ENCODE measurements at places on chromosomes 4 and X.

DNA sequence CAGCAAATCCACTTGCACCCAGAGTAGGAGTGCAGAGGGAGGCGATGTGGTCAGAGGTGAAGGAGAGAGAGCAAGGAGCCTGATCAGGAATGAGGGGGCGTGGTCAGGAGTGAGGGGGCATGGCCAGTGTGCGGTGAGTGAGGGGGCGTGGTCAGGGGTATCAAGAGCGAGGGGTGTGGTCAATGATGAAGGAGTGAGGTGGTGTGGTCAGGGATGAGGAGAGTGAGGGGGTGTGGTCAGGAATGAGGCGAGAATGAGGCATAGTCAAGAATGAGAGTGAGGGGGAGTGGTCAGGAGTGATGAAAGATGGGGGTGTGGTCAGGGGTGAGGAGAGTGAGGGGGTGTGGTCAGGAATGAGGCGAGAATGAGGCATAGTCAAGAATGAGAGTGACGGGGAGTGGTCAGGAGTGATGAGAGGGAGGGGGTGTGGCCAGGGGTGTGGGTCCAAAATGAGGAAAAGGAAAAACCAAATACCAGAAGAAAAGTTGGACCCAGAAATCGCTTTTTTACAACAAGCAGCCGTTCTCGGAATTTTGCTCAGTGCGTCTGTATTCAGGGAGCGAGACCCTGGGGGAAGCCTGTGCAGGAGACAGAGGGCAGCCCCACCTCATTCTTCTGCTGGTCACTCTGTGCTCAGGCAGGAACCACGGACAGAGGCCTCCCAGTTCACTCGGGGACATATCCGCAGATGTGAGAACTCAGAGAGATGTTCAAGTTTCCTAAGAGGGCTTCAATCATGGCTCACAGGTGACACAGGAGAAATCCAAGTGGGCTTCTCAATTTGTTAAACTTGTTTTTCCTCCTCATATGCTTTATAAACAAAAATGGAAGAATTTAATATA is 47.5 kb downstream of the MAGEA1 start:
- peak; percentile 31 for DNase-seq

DNA sequence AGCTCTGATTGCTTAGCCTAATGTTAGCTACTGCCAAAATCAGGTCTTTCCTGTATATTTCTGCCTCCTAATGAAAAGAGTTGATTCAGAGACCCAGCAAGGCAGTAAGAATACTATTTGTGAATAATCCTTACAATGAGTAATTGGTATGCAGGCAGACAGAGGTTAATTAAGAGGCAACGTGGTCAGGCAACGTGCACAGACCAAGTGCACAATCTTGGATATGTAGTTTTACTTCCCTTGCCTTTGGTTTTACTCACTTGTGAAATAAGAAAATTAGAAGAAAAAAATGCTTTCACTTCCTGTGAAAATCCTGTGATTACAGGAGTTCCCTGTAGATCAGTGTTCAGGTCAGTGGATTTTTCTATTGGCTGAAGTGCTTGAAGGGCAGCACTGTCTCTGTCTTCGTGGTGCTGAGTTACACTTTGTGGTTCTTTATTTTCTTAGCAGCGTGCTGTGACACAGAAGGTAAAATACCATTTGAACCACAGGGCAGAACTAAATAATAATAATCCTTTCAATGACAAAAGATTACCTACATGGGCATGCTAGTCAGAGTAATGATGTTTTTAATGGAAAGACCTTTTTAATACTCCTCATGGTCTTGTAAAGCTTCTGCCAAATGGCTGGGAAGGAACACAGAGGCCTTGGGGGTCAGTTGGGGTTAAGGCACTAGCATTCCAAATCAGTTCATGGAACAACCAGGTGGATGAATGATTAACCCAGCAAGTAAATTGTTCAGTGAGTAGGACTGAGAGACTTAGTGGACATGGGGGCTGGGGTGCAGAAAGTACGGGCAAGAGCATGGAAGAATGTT is 430.9 kb downstream of the MAPK10 start:
- no peak for DNase-seq

DNA sequence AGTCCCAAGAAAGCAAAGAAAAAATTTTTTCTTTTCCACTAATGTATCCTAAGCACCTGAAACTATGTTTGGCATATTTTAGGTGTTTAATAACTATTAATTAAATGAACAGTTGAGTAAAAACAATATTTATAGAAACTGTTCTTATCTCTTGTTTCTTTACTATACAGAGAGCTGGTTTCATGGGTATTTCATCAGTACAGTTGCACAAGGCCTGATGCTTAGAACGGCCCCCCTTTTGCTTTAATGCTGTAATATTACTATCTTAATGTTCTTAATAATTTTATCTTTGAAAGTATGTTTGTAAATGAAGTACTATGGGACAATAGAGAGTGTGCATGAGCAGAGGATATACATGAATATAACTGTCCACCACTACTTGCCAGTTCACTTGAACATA is 479.1 kb upstream of the SLIT2 start:
- no peak for DNase-seq

- DNase-seq = no peak
Measured at GRCh38 chr4:86670756-86671155, 76.6 kb downstream of the PTPN13 start.

DNA sequence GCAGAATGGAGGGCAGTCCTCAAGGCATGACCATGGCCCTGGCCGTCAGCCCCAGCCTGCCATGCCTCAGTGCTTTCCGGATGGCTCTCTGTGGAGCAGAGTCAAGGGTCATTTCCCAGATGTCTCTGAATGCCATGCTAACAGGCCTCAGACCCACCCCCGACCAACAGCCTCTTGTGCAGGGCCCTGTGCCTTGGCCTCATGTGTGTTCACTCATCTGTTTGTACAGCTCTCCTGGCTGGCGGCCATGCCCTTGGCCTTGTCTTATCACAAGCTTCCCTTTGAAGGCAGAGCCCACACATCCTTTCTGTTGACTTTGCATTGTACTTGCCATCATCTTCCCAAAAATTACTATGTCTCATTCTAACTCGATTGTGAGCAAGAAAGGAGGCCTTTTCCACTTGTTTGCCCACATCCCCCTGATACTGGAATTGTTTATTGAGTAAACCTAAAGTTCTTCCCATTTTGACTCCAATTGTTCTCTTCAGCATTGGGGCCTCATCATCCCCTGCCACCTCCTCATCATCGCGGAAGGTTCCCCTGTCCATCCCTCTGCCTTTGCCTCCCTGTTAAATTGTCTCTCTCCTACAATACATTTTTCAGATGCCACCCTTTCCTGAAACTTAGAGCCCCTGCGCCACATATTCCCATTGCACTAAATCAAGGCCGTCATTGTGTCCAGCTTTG is 6.3 kb downstream of the CA5B start:
- no peak for DNase-seq

DNA sequence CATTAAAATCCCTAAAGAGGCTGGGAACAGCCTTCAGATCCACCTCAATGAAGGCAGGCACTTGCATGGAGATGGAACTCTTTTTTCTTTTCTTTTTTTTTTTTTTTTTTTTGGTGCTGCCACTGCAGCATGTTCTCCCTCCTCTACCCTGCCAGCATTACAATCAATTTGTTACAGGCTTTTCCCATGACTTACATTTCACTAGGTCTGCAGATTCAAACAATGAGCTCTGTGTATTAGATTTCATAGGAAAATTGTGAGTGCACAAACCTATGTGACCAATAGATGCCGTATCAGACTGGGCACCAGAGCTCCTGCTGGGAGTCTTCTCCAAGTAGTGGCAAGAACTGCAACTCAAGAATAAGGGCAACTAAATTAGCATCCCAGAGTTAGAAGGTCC is 63.8 kb upstream of the GABRQ start:
- no peak for DNase-seq

- DNase-seq = peak; percentile 83
Measured at GRCh38 chr4:99300934-99301333, 10.1 kb upstream of the ADH1A start.

- no peak for DNase-seq
Measured at GRCh38 chrX:16718824-16719333, 533 bp upstream of the SYAP1 start.

DNA sequence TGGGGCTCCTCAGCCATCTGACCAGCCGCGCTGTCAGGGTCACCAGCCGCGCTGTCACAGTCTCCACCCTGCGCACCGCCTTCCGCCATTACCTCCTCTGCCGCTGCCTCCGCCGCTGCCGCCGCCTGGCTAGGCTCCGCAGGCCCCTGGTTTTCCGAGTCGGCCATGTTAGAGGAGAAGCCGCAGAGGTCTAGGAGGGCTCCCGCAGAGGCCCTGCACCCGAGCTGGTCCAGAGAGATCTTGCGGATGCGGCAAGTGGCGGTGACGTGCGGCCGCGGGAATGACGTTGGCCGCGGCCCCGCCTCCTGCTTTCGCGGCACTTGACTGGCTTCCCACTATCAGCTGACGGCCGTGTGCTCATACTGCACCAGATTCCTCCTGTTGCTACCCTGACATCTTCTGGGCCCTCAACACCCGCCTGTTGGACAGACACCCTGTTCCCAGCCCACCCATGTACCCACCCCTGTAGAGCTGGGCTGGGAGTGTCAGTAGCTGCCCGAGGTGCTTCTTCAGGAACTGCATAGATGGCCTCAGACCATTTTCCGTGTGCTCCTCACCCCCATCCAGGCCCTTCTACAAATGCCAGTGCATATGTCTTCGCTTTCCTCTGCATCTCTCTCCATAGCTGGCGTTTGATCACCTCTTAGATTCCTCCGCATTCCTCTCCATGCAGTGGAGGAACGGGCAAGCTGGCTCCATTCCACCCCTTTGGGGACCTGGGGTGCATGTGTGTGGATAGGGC is at the start of gene NAP1L5:
TSS of gene NAP1L5 (minus strand) at position 242 of the 742 bp plus-strand sequence. CDS start at position 167, 75 bp downstream.
- peak; percentile 81 for DNase-seq

GRCh38 chr4:2954358-2955185 is 8.6 kb downstream of the NOP14 start:
- no peak for DNase-seq

GRCh38 chr4:57668621-57669020 is 558.4 kb upstream of the IGFBP7 start:
- no peak for DNase-seq

GRCh38 chrX:72306851-72307645 is 1.3 kb upstream of the CITED1 start:
- peak; percentile 75 for DNase-seq

GRCh38 chr4:84530871-84531270 is 31.8 kb upstream of the NKX6-1 start:
- no peak for DNase-seq

DNA sequence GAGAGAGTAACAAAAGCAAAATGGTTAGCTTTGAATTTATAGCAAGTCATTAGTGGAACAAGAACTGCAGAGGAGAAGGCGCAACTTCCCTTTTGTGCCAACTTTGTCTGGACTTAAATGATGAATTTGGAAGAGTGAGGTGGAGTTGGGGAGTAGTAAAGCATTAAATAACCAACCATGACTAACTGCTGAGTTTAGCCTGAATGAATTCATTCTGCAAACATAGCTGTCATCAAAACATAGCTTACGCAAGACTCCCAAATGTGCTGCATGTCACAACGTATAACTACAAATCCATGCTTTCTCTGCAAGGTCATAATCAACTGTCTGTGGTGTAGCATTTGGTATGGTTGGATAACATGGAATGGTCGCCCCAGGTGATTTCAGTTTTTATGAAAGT is 75.9 kb upstream of the RPL34 start:
- DNase-seq = no peak

- no peak for DNase-seq
Measured at GRCh38 chrX:130746709-130747342, 156.2 kb downstream of the ENOX2 start.

DNA sequence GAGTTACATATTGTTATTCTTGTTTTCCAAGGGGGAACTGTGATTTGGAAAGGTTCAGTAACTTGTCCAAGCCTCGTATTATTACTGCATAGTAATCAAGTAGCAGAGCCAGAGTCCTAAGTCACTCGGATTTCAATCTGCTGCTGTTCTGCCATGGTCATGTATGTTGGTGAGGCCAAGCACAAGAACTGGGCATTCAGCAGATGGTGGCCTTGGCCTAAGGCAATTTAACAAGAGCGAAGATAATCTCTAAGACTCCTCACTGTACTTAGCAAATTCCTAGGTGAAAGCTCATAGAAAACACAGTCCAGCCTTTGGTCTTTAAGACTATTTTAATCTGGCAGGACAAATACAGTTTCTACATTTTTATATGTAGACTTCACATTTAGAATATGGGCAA is 64.8 kb downstream of the NDST3 start:
- no peak for DNase-seq

GRCh38 chr4:95409127-95409526 is 139.6 kb downstream of the UNC5C start:
- no peak for DNase-seq

GRCh38 chr4:140968371-140968770 is 164.9 kb downstream of the RNF150 start:
- DNase-seq = no peak

DNA sequence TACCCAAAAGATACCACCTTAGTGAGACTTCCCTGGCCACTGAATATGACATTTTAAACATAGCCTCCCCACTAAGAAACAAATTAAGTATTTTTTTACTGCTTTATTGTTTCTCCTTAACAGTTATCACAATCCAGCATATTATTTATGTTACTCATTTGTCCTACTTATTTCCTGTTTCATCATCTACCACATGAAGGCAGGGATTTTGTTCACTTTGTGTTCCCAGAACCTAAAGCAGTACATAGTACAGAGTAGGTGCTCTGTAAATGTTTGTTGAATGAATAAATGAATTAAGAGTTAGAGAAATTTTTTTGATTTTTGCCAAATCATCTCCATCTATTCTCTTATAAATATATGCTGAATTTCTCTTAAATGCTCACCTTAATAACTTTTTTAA is 318.4 kb upstream of the GIMD1 start:
- DNase-seq = no peak

DNA sequence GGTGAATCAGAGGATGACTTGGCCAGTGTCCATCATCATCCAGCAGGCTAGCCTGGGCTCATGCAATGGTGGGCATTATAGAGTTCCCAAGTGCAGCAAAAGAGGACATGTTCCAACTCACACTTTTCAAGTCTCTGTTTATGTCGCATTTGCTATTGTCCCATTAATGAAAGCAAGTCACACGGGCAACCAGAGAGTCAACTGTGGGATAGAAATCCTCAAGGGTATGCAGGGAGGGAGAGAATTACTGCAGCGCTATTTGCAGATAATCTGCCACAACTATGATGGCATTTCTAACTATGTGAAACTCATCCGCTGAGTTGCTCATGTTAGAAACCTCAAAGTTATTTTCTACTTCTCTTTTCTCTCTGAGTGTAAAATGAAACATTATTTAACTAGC is 78.5 kb upstream of the TAB3 start:
- DNase-seq = no peak
